Stimulated activated CD4-positive, alpha-beta T cell treated with anti-CD3 and anti-CD28 coated beads, Interleukin-2, amount 100 ng/mL, for 24 hours (primary cell): ENCODE measurements at places on chromosomes 4 and X.

DNA sequence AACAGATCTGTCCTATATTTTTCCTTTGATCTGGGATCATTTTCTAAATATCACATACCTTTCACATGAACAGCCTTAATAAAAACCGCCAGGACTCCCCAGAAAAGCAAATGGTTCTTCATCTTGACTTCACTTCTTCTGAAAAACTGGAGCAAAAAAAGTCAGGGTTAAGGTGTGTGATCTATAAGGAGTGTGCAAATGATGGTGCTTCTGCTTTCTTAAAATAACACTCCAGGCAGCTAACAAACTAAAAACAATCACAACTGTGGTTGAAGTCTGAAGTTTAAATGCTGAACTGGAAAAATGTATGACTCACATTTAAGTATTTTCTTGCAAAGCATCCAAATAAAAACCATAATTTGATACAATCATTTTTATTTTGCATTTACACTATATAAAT is at the start of gene JCHAIN:
TSS of gene JCHAIN (minus strand) at position 140 of the 400 bp plus-strand sequence. CDS start at position 122, 18 bp downstream.
- no peak for DNase-seq

- DNase-seq: no peak
Measured at GRCh38 chr4:152951348-152951747, 15.2 kb downstream of the FHDC1 start.

- no peak for DNase-seq
Measured at GRCh38 chrX:122517786-122518185, 666.3 kb upstream of the GRIA3 start.

- no peak for DNase-seq
Measured at GRCh38 chrX:52270453-52271116, 85.9 kb downstream of the MAGED4 start.

DNA sequence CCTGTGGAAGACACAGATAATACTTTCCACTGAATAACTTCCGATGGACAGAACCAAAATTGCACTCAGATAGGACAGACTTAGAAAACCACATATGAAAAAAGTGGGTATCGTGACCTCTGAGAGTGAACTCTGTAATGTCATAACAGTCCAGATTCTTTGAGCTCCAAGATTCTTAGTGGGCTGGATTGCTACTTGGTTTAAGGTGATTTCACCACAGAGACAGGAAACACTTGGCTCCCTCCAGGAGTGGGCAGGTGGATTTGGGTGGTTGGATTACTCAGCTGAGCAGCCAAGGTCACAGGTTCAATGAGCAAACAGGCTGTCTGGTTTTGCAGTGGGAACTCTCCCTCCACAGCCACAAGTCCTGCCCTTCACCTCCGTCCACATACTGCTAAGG is 126.0 kb downstream of the AFAP1 start:
- DNase-seq: no peak

GRCh38 chr4:137644201-137644600 is 111.9 kb upstream of the PCDH18 start:
- no peak for DNase-seq

- DNase-seq: no peak
Measured at GRCh38 chr4:2765832-2766526, 9.8 kb upstream of the TNIP2 start.
